ENCODE measurements at places on chromosomes 6 and 20. TPM values are rescaled to one million over a fixed set of nuclear protein-coding genes. Genes with fewer than 3 reads are reported as not detected.
A peak's percentile ranks its signal among the peaks of the same experiment; 100 is the strongest.

The SPTLC3 gene
- 6.3 TPM for total RNA-seq

DNA sequence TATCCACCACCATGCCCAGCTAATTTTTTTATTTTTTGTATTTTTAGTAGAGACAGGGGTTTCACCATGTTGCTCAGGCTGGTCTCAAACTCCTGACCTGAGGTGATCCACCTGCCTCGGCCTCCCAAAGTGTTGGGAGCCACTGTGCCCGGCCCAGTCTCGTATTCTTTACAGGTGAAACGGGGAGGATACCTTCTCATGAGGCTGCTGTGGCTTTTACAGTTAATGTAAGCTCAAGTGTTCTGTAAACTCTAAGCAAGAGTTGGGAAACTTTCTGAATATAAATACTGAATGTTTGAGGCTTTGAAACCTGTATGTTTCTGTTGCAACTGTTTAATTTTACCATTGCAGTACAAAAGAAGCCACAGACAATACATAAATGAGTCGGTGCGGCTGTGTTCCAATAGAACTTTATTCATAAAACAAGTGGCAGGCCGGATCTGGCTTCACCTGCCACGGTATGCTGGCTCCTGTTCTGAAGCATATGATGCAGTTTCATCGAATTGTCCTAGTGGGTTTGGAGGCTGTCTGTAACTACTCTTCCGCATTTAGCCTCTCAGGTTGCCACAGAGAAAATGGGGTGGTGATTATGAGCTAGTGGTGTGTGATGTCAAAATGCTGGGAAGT is 192.5 kb upstream of the ZFP64 start:
- no peak for ATAC-seq

- ATAC-seq: no peak
These were observed 69.8 kb upstream of the CCN6 start for GRCh38 chr6:111984081-111984480.

DNA sequence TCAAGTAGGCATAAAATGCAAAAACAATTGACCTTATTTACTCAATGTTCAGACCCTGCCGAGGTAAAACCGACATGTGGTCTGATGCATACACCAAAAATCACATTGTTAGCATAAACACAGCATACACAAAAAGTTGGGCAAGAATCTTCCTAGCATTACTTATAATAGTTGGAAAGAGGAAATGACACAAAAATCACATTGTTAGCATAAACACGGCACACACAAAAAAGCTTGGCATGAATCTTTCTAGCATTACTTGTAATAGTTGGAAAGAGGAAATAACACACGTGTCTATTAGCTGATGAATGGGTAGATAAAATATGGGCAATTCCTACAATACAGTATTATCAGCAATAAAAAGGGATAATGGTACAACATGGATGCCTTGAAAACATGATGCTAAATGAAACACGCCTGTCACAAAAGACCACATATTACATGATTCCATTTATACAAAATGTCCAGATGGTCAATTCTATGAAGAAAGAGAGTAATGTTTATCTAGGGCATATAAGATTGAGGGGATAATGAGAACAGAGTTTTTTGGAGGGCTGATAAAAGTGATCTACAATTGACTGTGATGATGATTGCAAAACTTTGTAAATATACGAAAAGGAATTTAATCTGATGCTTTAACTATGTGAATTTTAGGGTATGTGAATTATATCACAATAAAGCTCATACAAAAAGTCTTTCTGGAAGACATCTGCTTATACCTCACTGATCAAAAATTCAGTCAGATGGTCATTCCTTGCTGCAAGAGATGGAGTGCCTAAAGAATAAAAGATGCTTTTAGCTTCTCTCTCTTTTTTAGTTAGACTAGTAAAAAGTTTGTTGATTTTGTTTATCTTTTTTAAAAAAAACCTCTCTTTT is 1019.5 kb upstream of the CITED2 start:
- ATAC-seq: peak; percentile 34

DNA sequence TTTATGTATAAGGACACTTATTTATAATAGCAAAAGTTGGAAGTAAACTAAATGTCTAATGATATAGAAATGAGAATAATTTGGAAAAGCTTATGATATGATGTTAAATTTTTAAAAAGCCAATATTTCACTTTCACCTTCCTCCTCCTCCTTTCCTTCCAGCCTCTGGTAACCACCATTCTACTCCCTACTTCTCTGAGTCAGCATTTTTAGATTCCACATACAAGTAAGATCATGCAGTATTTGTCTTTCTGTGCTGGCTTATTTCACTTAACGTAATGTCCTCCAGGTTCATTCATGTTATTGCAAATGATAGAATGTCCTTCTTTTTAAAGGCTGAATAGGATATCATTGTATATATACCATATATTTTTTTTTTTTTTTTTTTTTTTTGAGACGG is 180.2 kb downstream of the RNF144B start:
- ATAC-seq: no peak

GRCh38 chr6:95882371-95882770 is 133.4 kb upstream of the FUT9 start:
- no peak for ATAC-seq

- ATAC-seq: no peak
These were observed 68.8 kb downstream of the CDH4 start for GRCh38 chr20:61320691-61321425.

The CENPW gene
- total RNA-seq: 0.69 TPM

All from gastroesophageal sphincter (tissue), 4 donors.